ENCODE measurements at places on chromosomes 6 and 20. TPM values are rescaled to one million over a fixed set of nuclear protein-coding genes. Genes with fewer than 3 reads are reported as not detected.

DNA sequence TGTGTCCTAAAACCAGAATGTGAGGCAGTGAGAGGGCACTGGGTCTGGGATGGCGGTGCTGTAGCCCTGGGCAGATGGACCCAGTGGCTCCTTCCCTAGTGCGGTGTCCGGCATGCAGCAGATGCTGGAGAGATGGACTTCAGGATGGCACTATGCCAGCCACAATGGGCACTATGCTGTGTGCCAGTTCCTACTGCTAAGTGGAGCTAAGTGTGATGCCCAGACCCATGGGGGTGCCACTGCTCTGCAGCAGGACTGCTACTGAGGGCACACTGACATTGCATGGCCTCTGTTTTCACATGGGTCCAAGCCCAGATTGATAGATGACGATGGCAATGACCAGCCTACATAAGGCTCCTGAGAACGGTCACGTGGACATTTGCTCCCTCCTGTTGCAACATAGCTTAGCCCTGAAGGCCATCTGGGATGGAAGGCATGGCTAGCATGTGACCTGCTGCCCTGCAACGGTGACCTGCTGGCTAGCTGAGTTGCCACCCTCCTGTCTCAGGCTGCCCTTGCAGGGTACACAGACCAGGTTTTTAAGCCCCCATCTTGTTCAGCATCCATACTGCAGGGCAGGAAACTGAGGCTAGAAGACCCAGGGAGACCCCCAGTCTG, 31.3 kb upstream of the KCNK16 start:
- DNase-seq: no peak

DNA sequence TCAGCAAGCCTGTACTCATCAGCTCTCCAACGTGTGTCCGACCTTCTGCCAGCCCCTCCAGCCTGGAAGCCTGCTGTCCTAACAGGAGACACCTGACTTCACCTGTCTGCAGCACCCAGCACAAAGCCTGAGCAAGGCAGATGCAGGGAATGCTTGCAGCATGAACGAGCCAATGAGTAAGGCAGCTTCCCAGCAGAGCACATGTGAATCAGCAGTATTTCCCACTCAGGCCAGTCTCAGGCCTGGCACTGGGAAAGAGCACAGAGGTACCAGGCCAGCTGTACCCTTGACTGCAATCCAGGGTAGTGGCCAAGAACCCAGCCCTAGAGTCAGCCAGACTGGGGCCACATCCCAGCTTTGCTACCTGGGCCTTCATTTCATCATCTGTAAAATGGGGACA, 120.8 kb downstream of the MAFB start:
- DNase-seq: no peak

- DNase-seq: peak; percentile 89
Observed at GRCh38 chr20:19757487-19758132, 448 bp upstream of the RIN2 start.

DNA sequence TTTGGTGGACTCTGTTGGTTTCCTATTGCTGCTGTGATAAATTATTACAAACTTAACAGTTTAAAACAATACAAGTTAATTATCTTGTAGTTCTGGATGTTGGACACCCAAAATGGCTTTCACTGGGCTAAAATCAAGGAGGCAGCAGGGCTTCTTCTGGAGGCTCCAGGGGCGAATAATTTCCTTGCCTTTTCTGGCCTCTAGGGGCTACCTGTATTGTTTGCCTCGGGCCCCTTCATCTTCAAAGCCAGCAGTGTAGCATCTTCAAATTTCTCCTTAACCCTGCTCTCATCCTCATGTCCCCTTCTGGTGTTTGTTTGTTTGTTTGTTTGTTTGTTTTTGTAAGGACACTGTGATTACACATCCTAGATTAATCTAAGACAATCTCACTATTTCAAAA, 60.5 kb upstream of the ANKEF1 start:
- no peak for DNase-seq

DNA sequence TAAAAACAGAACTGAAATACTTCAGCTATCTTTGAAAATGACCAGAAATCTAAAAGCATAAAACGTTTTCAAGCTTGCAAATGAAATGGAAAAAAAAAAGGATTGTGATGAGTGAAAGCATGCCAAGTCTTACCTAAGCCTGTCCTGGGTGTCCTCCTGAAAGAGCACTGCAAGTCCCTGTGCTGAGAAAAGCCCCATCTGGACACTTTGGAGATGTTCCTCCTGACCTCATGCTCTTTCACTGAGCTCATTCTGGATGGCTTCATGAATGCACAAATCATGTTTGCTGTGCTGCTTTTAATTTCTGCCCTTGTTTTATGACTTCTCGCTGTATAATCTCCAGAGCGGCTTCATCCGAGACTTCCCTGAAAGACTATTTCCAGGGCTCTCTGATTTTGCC, 136.0 kb downstream of the SOD2 start:
- DNase-seq: no peak

DNA sequence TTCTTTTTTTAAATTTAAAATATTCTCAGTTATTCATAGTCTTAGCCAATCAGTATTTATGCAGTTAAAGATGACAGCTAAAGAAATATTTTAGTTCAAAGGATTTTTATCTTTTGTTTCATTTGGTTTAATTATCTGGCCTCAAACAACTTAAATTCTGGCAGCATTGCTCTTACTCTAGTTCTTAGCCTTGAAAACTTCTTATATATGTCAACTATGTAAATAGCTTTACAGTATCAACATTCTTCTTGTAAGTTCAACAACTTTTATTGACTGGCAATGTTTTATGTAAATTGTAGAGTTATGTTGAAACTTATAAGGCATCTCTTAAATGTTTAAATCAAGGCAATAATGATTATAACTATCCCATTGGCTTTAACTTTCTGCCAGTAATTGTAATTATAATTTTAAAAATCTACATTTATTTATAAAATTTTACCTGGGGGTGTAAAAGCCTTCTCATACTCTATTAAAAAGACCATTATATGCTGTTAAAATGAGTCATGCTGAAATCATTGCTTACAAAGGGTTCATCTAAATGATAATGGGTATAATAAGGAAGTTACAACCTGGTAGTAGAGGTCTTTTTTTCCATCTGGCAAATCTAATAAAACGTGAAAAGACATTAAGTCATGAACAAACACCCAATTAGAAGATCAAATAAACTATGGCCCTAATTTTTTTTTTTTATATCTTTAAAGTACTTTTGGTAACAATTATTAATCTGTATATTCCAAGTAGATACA, 45.8 kb upstream of the FAM184A start:
- DNase-seq: no peak

DNA sequence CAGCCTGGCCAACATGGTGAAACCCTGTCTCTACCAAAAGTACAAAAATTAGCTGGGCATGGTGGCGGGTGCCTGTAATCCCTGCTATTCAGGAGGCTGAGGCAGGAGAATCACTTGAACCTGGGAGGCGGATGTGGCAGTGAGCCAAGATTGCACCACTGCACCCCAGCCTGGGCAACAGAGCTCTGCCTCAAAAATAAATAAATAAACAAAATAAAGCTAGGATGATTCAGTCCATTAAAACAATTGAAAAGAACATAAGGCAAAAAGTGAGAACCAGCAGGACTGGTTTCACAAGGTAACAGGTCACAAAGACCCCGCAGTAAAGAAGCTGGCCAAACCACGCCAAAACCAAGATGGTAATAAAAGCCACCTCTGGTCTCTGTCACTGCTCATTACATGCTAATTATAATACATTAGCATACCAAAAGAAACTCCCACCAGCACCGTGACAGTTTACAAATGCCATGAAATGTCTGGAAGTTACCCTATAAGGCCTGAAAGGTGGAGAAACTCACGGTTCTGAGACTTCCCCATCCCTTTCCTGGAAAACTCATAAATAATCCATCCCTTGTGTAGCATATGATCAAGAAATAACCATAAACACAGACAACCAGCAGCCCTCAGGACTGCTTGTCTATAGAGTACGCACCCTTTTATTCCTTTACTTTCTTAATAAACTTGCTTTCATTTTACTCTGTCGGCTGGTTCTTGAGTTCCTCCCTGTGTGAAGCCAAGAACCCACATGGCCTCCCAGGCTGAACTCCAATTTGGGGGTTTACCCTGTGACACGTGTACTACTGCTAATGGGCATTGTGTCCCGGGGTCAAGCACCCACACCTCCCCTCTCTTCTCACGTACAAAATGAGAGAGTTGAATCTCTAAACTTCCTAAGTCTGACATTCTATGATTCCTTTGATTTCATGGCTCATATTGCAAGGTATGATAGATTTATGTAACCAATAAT, 10.2 kb downstream of the LAMA4 start:
- no peak for DNase-seq

DNA sequence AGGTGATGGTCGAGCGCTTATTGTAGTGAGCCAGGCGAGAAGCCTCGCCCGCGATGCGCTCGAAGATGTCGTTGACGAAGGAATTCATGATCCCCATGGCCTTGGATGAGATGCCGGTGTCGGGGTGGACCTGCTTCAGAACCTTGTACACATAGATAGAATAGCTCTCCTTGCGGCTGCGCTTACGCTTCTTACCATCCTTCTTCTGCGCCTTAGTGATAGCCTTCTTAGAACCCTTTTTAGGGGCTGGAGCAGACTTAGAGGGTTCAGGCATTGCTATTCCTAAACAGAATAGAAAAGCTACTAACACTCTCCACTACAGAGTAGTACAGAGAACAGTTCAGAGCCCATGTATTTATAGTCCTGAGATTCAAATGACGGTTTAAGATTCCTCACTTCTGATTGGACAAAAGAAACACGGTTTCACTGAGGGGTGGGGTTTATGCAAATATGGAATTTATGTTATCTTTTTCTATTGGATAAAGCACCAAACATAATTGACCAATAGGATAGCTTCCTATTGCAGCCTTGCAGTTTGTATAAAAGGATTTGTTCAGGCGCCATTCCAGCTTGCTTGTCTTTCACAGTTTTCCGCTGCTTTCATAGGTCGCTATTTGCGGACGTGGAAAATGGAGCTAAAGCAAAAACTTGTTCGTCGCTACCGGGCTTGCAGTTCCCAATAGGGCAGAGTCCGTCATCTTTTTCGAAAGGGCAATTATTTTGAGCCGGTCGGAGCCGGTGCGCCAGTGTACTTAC, 43.7 kb upstream of the HFE start:
- DNase-seq: peak; percentile 98

DNA sequence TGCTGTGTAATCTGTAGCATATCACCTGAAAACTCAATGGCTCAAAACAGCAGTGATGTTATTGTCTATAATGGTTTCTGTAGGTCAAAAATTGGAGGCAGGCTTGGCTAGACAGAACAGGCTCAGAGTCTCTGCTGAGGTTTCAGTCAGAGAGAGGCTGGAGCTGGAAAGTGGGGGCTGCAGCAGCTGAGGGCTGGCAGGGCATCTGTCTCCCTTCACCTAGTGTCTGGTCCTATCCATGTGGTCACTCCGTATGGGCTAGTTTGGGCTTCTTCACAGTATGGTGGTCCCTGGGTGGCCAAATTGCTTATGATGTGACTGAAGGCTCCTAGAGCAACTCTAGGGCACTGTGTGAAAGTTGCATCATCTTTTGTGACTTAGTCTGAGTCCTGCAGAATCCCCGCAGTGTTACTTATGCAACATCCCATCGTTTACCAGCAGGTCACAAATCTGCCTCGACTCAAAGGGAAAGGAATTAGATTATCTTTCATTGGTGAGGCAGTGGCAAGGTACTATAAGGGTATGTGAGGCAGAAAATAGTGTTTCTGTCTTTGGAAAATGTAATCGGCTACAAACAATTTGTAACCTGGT, 497.0 kb downstream of the EPHA7 start:
- DNase-seq: no peak

DNA sequence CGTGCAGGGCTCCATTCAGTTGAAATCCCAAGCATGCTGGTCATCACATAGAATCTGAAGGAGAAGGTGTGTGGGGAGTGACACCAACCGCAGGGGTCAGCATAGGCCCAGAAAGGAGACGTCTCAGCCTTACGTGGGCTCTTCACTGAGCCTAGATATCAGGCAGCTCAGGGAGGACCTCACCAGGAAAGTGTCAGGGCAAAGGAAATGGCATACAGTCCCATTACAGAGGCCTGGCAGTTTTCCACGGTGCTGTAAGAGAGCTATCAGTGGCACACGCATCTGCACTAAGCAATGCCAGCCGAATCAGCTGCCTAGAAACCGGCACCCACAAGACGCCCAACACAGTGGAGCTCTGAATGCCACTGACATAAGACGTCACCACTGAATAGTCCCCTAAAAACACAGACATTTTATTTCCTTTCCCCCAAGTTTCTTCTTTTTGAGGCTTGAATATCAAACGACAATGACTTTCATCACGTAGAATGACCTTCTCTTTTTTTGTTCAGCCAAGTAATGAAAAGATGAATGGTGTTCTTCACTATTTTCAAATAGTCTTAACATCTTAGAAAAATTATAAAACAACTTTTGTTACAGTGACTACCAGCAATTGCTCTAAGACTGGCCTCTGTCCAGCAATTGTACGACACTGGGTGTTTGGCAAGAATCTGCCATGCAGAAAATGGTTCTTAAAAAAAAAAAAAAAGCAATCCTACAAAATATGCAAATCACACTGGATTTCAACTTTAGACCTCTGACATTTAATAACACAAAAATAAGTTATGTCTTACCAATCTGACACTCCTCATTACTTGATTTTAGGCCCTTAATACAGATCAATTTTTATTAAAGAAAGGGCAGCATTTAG, 88.9 kb upstream of the FOXQ1 start:
- DNase-seq: no peak

DNA sequence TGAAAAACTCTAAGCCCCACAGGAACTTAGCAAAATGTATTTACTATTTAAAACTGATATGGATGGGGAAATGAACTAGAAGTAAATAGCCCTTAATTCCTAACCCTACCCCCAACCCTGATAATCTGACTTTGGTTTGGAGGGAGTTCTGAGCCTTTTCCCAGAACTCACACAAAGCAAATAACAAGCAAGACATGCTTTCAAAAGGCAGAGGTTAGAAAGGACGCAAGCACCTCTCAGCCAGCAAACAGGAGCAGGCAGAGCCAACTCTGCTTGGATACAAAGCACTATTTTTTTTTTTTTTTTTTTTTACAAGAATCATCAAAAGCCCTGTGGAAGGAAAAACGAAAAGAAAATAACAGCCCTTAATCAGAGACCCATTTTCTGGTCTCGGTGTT, 58.7 kb downstream of the SLC22A23 start:
- DNase-seq: no peak

DNA sequence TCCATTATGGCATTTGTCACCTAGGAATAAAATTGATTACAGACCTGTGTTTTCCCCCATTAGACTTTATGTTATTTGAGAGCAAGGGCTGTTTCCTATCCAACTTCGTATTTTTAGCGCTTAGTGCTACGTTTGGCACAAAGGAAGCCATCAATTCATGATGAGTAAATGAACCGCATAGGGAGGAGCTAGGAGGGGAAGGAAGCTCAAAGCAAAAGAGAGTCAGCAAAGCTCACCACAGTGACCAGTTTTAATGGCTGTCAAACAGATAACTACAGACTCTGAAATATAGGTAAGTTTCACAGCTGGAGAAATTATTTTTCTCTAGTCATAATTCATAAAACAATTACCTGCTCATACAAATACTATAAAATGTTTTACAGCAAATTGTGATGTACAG, 6.9 kb upstream of the SAMD3 start:
- DNase-seq: no peak

The DACT2 gene
- total RNA-seq: not detected

The COL12A1 gene
- 1.4 TPM for total RNA-seq

The SMOC2 gene
- total RNA-seq: not detected

The SPATA25 gene
- total RNA-seq: 0.51 TPM

The TOX2 gene
- total RNA-seq: 1.0 TPM

Data from dermis microvascular lymphatic vessel endothelial cell (primary cell).